ENCODE measurements at places on chromosomes 2 and 18. TPM values are rescaled to one million over a fixed set of nuclear protein-coding genes. Genes with fewer than 3 reads are reported as not detected.
A peak's percentile ranks its signal among the peaks of the same experiment; 100 is the strongest.

- H3K27me3 ChIP-seq = no peaks in the 10 kb centered on the region
- no peaks in the 10 kb centered on the region for H3K36me3 ChIP-seq
- H3K4me3 ChIP-seq = no peak overlapping the region
- H3K27ac ChIP-seq = no peak overlapping the region
- no peaks in the 10 kb centered on the region for H3K4me1 ChIP-seq
These were observed 1641.9 kb upstream of the PIK3C3 start for GRCh38 chr18:40313030-40313642.

GRCh38 chr2:109238580-109238979 lies 109.6 kb downstream of the SH3RF3 start:
- DNase-seq = no peak
- H3K27ac ChIP-seq = peak overlapping the region; percentile 18
- H3K27me3 ChIP-seq = no peaks in the 10 kb centered on the region
- no peaks in the 10 kb centered on the region for H3K36me3 ChIP-seq
- H3K4me3 ChIP-seq = no peak overlapping the region

DNA sequence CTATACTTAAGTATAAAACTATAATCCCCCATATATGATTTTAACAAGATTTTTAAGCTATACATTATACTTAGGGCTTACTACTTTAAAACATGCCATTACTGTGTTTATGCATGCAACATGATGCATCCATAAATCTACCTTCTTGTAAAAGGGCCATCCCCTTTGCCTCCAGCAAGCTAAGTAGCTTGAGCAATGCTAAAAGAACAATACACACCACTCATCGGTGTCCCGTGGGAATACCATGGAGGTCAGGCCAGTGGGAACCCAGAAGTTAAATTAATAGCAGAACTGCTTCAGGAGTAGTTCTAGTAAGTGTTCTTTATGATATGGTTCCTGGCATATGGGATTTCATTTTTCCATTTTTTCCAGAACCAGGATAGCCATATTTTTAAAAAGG lies 37.8 kb downstream of the SH3RF3 start:
- no peak overlapping the region for H3K27ac ChIP-seq
- H3K4me3 ChIP-seq = no peak overlapping the region
- no peak for DNase-seq

DNA sequence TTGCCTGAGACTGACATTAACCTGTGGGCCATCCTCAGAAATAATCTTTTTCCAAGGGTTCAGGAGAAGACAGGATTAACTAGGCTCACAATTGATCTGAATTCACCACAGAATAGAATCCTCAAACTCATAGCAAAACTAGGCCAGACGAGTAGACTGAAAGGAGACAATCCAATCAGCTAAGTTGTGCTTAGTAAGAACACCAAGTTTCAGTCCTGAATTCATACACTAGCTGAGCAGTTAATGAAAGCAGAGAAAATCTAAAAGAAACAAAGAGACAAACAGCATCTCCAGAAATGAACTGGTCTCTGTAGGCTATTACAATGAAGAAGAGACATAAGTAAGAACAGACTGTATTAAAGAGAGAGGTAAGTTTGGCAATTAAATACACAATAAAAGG lies 89.5 kb downstream of the GORASP2 start:
- H3K36me3 ChIP-seq = peaks cover 13% of the 10 kb centered on the region
- no peak overlapping the region for H3K27ac ChIP-seq
- H3K4me3 ChIP-seq = no peak overlapping the region
- H3K27me3 ChIP-seq = no peaks in the 10 kb centered on the region
- no peaks in the 10 kb centered on the region for H3K4me1 ChIP-seq

- no peaks in the 10 kb centered on the region for H3K27me3 ChIP-seq
- H3K27ac ChIP-seq = no peak overlapping the region
- DNase-seq = no peak
- peaks cover 11% of the 10 kb centered on the region for H3K4me1 ChIP-seq
These were observed 117.3 kb downstream of the MSH2 start for GRCh38 chr2:47520302-47520630.

DNA sequence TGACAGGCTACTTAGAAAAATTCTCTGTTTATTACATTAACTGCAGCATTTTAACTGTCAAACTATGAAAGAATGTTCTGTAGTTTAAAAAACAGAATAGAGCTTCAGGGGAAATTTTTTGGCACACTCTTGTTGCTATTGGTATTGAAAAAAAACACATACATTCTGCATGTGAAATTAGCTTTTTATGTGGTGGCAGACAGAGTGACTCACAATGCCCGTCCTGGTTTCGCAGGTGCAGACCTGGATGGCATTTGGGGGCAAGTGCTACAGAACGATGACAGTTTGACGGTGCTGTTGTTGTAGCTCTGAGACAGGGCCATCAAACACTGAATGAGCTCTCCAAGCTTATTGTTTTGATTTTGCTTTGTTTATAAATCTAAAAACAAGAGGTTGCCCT lies 105.0 kb upstream of the MAP3K20 start:
- H3K27ac ChIP-seq = peak overlapping the region; percentile 22
- no peaks in the 10 kb centered on the region for H3K36me3 ChIP-seq
- H3K27me3 ChIP-seq = no peaks in the 10 kb centered on the region
- no peak overlapping the region for H3K4me3 ChIP-seq

GRCh38 chr2:159267921-159268320 lies 18.6 kb downstream of the WDSUB1 start:
- H3K27me3 ChIP-seq = no peaks in the 10 kb centered on the region
- DNase-seq = no peak
- no peak overlapping the region for H3K27ac ChIP-seq
- no peaks in the 10 kb centered on the region for H3K4me1 ChIP-seq
- H3K36me3 ChIP-seq = peaks cover 4% of the 10 kb centered on the region

- H3K27me3 ChIP-seq = no peaks in the 10 kb centered on the region
- H3K4me3 ChIP-seq = no peak overlapping the region
- no peak overlapping the region for H3K27ac ChIP-seq
- H3K36me3 ChIP-seq = no peaks in the 10 kb centered on the region
These were observed 7.1 kb upstream of the NAPG start for GRCh38 chr18:10518595-10519255.

- H3K4me3 ChIP-seq = no peak overlapping the region
- H3K27ac ChIP-seq = no peak overlapping the region
- H3K27me3 ChIP-seq = no peaks in the 10 kb centered on the region
- no peaks in the 10 kb centered on the region for H3K36me3 ChIP-seq
- DNase-seq = no peak
These were observed 62.4 kb upstream of the EHBP1 start for GRCh38 chr2:62643100-62643471.

GRCh38 chr2:103616891-103617290 lies 855.1 kb downstream of the TMEM182 start:
- H3K27me3 ChIP-seq = no peaks in the 10 kb centered on the region
- H3K4me1 ChIP-seq = no peaks in the 10 kb centered on the region
- H3K27ac ChIP-seq = no peak overlapping the region
- no peaks in the 10 kb centered on the region for H3K36me3 ChIP-seq

DNA sequence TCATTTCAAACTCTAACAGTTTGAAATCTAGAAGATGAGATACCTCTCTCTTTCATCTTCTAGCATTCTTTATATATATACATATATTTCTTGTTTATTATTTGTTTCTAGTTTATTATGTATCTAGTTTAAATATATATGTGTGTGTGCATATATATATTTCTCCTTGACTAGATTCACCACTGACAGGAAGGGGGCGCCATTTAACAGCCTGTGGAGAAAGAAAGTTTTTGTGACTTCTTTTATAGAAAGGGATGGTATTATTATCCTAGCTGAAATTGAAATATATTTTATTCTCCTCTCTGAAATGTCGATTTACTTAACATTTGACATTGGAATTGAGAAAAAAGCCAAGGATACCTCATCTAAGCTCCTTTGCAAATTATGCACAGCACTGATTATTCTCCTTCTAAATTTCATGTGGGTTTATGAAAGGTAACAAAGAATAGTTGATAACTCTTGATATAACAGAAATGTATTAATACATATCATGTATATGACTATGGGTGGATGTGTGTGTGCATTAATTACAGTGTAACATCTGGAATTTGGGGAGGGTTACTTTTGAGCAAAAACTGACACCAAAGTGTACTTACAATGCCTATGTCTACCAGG lies 160.7 kb upstream of the NT5C1B start:
- no peak overlapping the region for H3K4me3 ChIP-seq
- H3K4me1 ChIP-seq = no peaks in the 10 kb centered on the region
- DNase-seq = peak; percentile 53
- no peaks in the 10 kb centered on the region for H3K27me3 ChIP-seq
- no peak overlapping the region for H3K27ac ChIP-seq

DNA sequence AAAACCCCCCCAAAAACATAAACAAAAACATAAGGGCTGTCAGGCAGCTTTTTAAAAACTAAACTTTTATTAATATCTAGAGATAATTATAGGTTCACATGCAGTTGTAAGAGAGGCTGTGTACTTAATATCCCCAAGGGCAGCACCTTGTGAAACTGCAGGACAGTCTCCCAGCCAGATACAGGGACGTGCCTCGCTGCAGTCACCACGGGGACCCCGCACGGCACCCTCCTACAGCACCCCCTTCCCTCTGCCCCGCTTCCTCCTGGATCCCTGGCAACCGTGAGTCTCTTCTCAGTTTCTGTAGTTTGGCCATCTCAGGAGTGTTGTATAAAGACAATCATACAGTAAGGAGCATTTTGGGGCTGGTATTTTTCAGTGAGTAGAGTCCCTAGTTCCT lies 6.8 kb upstream of the COLEC11 start:
- peaks cover 24% of the 10 kb centered on the region for H3K4me1 ChIP-seq
- no peaks in the 10 kb centered on the region for H3K27me3 ChIP-seq
- no peak for DNase-seq
- H3K27ac ChIP-seq = peak overlapping the region; percentile 87
- peaks cover 4% of the 10 kb centered on the region for H3K36me3 ChIP-seq

DNA sequence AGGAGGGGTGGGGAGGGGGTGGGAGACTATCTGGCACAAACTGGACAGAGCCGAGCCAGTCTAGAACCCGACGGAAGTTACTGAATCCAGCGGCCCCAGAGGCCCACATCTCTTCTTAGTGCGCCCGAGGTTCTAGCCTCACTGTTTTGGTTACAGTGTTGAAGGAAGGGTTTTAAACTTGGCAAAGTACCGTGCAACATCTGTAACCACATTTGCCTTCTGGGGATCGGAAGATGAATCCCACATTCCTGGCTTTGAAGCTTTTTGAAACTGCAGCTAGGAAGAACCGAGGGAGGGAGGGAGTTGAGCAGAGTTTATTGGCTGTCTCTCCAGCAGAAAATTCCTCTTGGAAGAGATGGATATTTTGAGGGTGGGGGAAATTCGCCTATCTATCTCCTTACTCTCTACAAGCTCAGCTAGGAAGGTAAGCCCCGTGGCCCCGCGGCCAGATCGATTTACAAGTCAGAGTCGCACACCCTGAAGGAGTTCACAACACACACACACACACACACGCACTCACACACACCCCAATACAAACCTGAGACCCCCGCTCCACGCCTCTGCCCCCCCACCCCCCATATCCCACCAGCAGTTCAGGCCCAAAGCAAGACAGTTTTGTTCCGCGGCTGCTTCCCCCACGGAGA lies 1.0 kb downstream of the ACVR1 start:
- peak overlapping the region; percentile 98 for H3K27ac ChIP-seq
- no peak for DNase-seq

DNA sequence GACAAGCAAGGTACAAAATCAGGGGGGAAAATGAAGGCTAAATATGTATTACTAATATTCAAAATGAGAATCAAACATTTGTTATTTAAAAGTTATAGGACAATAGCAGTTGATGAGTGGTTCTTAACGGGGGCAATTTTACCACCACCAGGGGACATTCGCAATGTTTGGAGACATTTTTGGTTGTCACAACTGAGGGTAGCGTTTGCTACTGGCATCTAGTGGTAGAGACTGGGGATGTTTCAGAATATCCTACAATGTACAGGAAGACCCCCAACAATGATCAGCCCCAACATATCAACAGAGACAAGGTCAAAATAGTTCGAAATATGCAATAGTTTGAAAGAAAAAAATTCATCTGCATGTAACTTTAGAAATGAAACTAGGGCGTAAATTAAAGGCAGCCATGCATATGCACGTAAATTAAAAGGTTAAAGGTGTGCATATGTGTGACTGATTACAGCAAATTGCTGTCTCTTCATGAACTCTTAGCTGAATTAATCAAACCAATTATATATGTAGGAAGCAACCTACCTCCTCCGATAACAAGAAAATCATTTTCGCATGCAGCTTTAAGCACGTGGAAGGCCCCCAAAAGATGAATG lies 61.2 kb upstream of the CUL3 start:
- no peaks in the 10 kb centered on the region for H3K4me1 ChIP-seq
- H3K27me3 ChIP-seq = no peaks in the 10 kb centered on the region
- DNase-seq = no peak
- no peak overlapping the region for H3K4me3 ChIP-seq
- H3K27ac ChIP-seq = no peak overlapping the region
- H3K36me3 ChIP-seq = no peaks in the 10 kb centered on the region

- no peaks in the 10 kb centered on the region for H3K36me3 ChIP-seq
- peaks cover 20% of the 10 kb centered on the region for H3K4me1 ChIP-seq
- no peaks in the 10 kb centered on the region for H3K27me3 ChIP-seq
- H3K4me3 ChIP-seq = no peak overlapping the region
- DNase-seq = peak; percentile 54
- H3K27ac ChIP-seq = no peak overlapping the region
These were observed 12.4 kb downstream of the IL1F10 start for GRCh38 chr2:113080134-113080533.

- DNase-seq = no peak
- peaks cover 2% of the 10 kb centered on the region for H3K36me3 ChIP-seq
- H3K27ac ChIP-seq = no peak overlapping the region
- H3K4me1 ChIP-seq = no peaks in the 10 kb centered on the region
These were observed 50.1 kb downstream of the ITGAV start for GRCh38 chr2:186639939-186640338.

GRCh38 chr2:86570059-86570458 lies 6.8 kb upstream of the CHMP3 start:
- H3K4me3 ChIP-seq = no peak overlapping the region
- no peaks in the 10 kb centered on the region for H3K36me3 ChIP-seq
- no peak for DNase-seq
- H3K27me3 ChIP-seq = no peaks in the 10 kb centered on the region
- no peaks in the 10 kb centered on the region for H3K4me1 ChIP-seq

DNA sequence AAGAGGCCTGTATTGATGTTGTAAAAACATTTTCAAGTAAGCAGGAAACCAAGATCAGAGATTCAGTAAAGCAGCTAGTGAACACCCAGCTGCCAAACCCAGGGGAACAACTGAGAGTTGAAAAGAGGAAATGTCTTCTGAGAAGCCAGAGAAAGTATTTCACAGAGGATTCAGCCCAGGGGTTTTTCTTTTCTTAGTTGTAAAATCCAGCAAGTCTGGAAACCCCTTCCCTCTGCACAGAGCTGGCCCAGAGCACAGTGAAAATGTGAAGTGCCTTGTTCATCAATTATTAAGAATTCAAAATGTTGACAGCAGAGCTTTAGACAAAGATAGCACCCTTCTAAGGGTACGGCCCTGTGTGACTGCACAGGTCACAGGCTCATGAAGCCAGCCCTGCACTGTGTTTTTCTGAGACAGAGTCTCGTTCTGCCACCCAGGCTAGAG lies 28.4 kb downstream of the AFF3 start:
- no peak overlapping the region for H3K27ac ChIP-seq
- no peaks in the 10 kb centered on the region for H3K4me1 ChIP-seq
- H3K27me3 ChIP-seq = no peaks in the 10 kb centered on the region
- H3K36me3 ChIP-seq = no peaks in the 10 kb centered on the region
- no peak overlapping the region for H3K4me3 ChIP-seq

Gene EML6
- 1.2 TPM for polyA plus RNA-seq

Gene CD207
- not detected for polyA plus RNA-seq

Gene INO80B
- 14.0 TPM for polyA plus RNA-seq

Gene ATP8B1
- 6.3 TPM for polyA plus RNA-seq

Gene GPR35
- 0.30 TPM for polyA plus RNA-seq

Gene PLGLB1
- 140 TPM for polyA plus RNA-seq

Gene MC5R
- polyA plus RNA-seq = not detected

Gene EVA1A
- polyA plus RNA-seq = 93.2 TPM

Gene RND3
- 30.0 TPM for polyA plus RNA-seq

Gene CHRND
- polyA plus RNA-seq = not detected

Gene PIAS2
- polyA plus RNA-seq = 8.9 TPM
